HCEC 1CT (cell line): ENCODE measurements at places on chromosomes 4 and X.

DNA sequence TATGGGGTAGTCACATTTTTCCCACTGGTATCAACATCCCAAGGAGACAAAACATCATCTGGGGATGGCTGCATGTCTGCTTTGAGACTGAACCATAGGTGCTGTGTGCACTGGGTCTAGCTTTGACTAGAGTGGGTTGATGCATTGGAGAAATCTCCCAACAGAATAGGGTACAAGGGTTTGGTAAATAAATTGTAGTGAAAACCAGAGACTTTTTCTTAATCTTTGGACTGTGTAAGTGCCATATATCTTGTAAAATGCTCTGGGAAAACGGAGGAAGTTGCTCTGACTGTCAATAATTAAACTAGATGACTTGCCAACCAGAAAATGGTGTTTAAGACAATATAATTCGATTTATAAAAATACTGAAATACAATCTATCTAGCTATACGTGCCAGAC is 1064.0 kb upstream of the SLIT2 start:
- DNase-seq = no peak

GRCh38 chr4:140237616-140238350 is 83.8 kb upstream of the MAML3 start:
- peak; percentile 81 for DNase-seq

DNA sequence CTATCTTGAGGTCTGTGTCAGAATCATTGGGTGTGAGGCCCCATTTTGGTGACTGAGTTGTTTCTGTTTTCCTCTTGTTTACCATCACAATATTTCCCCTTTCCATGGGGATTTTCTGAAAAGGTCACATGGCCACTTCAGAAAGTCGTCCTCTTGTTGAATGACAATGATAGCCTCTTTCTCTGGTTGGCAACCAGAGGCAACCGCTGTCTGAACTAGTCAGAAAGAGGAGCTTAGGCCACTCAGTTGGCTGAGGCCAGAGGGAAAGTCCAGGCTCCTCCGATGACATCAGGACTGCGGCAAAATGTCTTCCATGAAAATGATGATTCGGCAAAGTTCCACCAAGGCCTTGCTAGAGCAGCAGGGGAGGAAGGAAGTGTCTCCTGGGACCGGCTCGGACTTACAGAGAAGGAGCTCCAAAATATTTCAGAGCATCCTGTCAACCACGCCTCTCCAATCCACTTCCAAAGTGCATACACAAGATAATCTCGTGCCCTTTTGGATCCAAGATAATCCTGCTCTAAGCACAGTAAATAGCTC is 19.1 kb upstream of the RBM47 start:
- DNase-seq = no peak

DNA sequence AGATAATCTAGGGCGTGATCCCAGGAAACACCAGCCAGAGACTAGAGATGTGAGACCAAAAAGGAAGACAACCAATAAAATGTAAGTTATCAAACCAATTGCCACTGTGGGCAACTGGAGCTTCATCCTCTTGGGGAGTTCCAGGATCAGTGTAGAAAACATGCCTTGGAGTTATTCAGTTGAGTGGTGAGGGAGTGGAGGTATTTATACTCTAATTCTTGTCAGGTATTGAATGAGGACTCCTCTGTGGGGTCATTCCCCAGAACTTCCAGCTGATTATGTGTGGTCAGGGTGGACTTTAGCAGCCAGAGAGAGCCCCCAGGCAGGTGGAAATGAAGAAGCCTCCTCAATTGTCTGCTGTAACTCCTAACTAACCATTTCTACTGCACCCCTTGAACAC is 144.0 kb upstream of the PRPS2 start:
- DNase-seq = no peak

GRCh38 chr4:40564004-40564403 is 65.7 kb downstream of the RBM47 start:
- DNase-seq = peak; percentile 27

DNA sequence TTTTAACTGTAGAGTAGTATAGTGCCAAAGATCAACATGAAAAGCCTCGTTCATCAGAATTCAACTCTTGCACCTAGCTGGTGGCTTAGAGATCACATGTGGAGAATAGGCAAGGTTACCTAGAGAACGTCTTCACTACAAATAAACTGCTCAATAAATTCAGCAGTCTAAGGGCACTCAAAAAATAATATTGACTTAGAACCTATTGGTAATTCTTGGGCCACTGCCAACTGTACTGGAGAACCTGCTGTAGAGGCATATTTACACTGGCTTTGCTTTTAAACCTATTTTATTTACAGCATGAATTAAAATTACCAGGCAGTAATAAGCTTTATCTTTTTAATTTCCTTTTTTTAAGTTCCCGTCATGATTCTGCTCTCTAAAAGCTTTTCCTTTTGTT is 343.7 kb downstream of the PDHA2 start:
- no peak for DNase-seq

- no peak for DNase-seq
These were observed 105.6 kb downstream of the C4orf51 start for GRCh38 chr4:145785391-145786008.

GRCh38 chr4:105088110-105088879 is 58.4 kb upstream of the TET2 start:
- peak; percentile 84 for DNase-seq

DNA sequence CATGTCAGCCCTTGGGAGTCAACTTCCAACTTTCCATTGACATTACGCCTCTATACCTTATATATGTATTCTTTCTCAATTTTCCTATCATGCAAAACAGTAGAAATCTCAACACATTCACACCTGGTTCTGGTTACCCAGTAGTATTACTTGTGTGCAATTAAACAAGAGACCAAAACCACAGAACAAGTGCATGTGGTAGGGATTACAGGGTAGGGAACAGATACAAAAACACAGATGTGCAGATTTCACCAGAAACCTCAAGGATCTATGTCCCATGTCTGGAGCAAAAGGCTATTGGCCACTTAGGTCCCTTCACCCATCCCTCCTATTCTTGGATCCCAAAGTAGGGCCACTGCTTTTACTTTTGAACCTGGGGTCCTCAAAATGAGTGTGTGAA is 143.6 kb upstream of the ZCCHC13 start:
- DNase-seq = no peak
